CD8-positive, alpha-beta memory T cell (primary cell): ENCODE measurements at places on chromosomes 16 and 17.

DNA sequence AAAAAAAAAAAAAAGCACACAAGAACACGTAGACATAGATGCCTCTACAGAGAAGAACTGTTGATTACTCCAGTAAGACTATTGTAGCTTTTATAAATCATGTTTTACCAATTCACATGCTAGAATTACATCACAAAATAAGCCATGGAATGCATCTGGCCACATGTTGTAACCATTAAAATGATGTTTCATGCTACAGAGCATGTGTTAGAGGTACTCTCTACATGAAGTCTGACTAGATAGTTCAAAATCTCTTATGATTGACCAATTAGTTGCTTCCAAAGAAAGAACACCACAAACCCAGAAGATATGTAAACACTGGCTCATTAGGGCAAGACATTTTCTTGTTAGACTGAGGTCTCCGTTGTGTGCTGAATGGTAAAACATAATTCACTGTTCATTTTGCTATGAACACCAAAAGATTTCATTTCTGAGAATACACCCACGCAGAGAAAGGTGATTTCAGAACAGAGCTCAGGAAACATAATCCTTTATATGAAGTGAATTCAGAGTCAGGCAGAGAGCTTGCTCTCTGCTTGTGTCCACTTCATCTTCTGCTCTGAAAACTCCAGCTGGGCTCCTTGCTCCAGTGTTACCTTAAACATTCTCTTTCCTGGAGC, 411.4 kb upstream of the SOX9 start:
- no peak for DNase-seq

DNA sequence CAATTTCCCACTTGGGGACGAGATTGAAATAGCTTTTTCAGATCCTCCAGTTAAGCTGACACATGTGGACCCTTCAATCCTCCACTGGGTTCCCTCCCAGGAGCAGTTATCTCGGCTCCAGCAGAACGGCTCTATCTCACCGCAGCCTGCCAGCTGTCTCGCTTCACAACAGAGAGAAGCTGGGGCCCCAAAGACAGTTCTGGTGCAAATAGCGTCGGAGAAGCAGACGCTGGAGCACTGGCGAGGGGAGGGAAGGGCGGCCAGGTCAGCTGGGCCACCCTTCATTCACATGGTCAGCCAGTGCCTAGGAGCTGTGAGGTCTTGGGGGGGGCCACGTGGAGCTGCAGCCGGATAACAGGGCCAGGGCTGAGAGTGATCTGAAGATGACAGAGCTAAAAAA, 141.3 kb upstream of the SDK2 start:
- DNase-seq = no peak

- DNase-seq = no peak
Measured at GRCh38 chr16:50859628-50860360, 117.9 kb downstream of the CYLD start.

GRCh38 chr16:12147681-12148080, 171.1 kb downstream of the SNX29 start:
- no peak for DNase-seq

GRCh38 chr17:45906927-45907622, 12.7 kb downstream of the MAPT start:
- no peak for DNase-seq

DNA sequence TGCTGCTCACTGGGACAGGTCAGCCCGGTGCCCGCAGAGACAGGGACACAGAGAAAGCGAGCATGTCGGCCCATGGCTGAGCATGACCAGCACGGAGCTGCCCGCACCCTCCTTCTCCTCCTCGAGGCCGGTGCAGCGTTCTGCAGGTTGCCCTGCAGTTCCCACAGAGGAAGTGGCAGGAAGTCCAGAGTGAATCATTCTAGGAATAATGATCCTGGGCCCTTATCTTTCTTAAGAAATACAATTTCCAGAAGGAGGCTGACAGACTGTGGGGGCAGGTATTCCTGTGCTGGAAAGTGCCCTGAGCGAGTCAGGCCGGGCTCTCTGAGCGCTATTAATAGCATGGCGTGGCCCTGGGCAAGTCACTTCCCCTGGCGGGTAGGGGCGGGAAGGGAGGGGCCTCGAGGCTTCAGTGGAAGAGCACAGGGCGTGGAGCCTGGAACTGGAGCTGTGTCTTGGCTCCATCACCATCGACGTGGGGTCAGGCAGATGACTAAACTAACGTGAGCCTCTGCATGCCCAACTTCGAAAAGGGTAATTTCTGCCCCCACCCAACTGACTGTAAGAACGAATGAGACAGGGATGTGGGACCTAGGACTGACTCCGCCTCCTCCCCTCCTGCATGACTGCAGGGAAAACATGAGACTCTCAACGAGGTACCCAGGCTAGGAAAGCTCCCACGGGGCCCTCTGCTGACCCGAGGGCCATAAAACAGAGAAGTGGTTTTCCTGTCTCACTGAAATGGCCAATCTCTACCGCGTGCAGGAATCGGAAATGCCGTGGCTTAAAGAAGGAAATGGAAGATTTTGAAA, 9.8 kb downstream of the TMEM204 start:
- DNase-seq = no peak

GRCh38 chr16:6032438-6032837, 934.8 kb upstream of the EEF2KMT start:
- DNase-seq = no peak

DNA sequence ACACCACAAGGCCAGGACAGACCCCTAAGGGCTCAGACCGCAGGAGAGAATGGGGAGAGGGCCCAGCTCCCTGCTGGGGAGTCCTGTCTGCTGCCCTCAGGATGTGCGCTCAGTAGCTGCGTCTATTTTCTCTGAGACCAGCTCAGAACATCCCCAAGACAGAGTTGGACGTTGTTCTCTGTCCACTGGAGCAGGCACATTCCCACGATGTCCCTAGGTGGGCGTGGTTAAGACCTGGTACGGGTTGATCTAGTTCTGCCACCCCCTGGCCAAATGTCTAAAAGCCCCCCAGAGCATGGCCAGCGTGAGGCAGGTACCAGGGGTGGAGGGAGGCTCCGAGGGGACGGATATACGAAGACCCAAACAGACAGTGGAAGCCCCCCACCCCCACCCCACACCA, 842 bp upstream of the CALB2 start:
- DNase-seq = no peak

- DNase-seq = no peak
Measured at GRCh38 chr16:23595246-23595950, 718 bp downstream of the NDUFAB1 start.

- no peak for DNase-seq
Measured at GRCh38 chr17:50182783-50183420, 17.1 kb downstream of the SGCA start.

GRCh38 chr16:11716336-11716735, 26.3 kb downstream of the TXNDC11 start:
- DNase-seq = no peak

GRCh38 chr17:74454197-74455024, 12.0 kb upstream of the CD300A start:
- DNase-seq = peak; percentile 51

- peak; percentile 54 for DNase-seq
Measured at GRCh38 chr16:67248401-67249177, at the start of gene SLC9A5. TSS of gene SLC9A5 (plus strand) at chr16:67248979. CDS start at chr16:67249015, 36 bp downstream.

GRCh38 chr17:46176975-46177374, 16.3 kb downstream of the KANSL1 start:
- DNase-seq = no peak

DNA sequence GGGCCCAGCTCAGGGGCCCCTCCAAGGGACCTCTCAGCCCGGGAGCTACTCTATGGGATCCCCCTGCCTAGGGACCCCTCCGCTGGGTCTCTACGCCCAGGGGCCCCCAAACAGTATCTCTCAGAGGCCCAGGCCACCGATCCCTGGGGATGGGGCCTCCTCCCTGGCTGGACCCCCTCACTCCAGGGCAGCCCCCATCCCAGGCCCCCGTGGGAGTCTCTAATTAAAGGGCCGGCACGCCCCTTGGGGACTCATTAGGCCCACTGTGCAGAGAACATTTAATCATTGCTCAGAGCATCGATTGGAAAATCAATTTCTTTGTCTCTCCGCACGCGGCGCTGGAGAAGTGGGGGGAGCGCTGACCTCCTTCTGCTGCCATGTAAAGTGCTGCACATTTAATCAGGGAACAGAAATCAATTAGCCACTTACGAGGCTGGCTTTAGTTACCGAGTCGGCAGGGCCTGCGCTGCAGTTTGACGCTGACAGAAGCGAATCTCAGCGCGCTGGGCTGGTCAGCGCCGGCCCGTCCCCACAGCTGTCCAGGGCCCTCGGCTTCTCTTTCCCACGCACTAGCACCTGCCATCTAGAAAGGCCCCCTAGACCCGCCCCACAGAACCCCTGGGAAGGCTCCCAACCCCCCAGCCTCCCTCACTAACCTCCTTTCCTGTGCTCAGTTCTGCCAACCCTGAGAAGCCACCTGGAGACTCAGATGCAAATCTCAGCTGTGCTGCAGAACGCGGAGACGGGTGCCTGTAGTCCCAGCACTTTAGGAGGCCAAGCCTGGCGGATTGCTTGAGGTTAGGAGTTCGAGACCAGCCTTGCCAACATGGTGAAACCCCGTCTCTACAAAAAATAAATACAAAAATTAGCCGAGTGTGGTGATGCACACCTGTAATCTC, 20.2 kb upstream of the C1QL1 start:
- no peak for DNase-seq

DNA sequence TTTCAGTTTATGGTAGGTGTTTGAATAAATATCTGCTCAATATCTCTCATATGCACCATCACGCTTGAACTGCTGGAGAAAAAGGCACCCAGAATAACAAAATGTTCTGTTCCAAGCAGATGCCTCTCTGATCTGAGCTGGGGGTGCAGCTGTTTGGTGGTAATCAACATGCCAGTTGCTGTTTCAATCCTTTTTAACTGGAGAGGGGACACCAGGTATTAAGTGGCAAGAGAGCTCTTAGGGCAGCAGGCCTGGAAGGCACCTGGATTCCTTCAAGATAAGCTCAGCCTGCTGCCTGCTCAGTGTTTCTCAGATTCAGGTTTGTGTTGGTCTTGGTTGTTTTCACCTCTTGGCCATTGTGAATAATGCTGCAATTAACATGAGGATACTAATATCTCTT, 27.2 kb upstream of the VAT1L start:
- no peak for DNase-seq

DNA sequence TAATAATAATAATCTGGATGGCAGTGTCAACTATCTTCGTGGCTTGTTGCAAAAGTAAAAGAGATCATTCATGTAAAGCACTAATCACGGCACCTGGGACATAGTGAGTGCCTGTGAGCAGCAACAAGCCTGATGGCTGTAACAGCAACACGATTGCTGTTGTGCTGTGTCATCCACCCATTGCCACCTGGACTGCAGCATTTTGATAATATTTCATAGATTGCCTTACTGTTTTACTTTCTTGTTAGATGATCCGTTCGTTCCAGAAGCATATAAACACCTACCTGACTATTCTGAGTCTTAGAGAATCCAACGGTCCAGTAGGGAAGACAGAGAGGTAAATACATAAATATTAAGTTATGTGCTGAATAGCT, 3.1 kb upstream of the MRPS23 start:
- no peak for DNase-seq

GRCh38 chr16:12724226-12724625, 79.5 kb downstream of the CPPED1 start:
- DNase-seq = no peak

- no peak for DNase-seq
Measured at GRCh38 chr17:2610195-2611175, 17.0 kb downstream of the PAFAH1B1 start.

DNA sequence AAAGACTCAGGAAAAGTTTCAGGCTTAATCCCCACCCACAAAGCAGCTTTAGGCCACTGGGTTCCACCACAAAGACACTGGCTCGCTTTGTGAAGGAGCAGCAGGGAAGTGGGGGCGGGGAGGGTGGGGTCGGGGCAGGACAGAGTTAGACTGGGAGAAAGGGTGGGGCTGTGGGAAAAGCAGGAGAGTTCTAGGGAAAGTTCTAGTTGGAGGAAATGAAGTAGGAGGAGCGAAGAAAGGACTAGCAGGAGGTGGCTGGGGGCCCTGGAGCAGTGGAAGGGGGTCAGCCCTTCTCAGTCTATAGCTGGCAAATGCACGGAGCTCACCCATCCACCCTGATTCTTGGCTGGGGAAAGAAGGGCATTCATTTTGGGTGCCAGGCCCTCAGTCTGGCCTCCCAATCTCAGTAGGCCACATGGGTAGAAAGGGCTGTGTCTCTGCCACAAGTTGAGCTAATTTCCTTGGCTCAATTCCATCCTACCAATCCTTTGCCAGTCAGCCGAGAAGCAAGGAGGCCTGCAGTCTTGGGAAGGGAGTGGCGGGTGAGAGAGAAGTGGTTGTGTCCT, 4.6 kb downstream of the INPP5K start:
- no peak for DNase-seq

GRCh38 chr16:69031877-69032301, 73.6 kb upstream of the HAS3 start:
- DNase-seq = no peak
